ENCODE measurements at places on chromosomes 2 and 18.

- no peak for DNase-seq
Measured at GRCh38 chr2:119441376-119442225, 9.9 kb downstream of the TMEM37 start.

DNA sequence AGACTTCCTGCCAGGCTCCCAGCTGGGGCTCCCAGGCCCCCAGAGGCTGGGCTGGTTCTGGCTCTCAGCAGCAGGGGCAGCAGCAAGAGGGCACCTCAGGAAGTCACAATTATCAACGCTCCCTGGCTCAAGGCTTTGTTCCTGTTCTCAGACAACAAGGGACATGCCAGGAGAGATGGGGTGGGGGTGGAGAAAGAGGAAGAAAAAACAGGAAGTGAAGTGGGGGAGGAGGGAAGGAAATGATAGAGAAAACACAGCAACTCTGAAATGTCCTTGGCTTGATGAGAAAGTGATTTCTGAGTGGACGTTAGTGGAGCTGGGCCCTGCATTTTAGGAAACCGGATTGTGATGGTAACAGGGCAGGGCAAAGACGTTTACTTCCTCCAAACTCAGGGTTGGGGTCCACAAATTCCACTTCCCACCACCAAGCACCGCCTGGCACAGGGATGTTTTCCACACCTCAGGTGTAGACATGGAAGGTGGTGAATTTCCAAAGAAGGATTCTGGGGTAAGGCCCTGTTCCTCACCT lies 40.4 kb downstream of the CYRIA start:
- no peak for DNase-seq

- no peak for DNase-seq
Measured at GRCh38 chr2:232300894-232301387, 77.6 kb upstream of the ALPP start.

- DNase-seq: no peak
Measured at GRCh38 chr18:55779691-55780585, 191.9 kb upstream of the TCF4 start.

DNA sequence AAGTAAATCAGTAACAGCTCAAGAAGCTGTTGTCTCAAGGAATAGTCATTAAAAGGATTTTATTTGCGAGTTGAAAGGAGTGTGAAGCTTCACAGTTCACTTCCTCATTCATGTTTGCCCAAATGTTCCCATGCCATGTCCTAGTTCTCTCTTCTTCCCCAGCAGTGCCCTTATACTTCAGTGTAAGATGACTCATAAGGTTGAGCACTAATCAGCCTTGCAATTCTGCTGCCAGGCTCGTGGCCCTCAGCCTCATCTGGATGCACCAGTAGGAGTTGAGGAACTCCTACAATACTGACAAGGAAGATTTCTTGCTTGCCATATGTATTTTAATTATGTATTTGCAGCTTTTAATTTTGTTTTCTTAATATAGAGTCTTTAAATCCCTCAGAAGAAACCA lies 1980.4 kb downstream of the SUCLG1 start:
- no peak for DNase-seq

GRCh38 chr2:50364511-50364910 lies 667.4 kb downstream of the NRXN1 start:
- no peak for DNase-seq

DNA sequence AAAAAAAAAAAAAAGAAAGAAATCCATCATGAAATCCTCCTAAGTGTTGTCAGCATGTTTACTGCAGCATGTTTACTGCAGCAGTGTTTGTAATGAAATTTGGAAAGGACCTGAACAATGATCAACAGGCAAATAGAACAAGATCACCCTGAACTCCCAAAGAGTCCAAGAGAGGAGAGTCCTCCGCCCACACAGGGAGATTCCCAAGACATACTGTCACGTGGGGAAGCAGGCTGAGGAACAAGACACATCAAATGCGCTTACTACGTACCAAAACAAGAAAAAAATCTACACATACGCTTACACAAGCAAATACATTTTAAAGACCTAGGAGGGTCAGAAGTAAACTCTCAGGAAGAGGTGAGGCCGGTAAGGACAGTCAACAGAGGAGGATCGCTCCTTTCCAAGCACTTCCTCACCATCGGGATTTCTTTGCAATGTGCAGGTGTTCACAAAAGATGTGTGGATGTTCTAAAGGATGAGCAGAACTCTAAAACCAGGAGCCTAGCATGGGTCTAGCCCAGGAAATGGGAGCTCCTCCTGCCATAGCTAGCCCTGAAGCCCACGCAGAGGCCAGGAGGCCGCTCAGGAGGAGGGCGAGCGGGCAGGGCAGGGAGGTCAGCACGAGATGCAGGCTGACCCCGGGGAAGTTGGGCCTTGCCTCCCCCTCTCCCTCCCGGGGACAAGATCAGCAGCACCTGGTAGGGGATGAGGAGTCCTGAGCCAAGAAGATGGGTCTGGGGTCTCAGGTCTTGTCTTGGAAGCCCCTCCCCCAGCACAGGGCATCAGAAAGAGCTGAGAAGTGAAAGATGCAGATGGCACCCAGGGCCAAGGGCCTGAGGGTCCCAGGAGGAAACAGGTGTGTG lies 66.4 kb downstream of the ZNF516 start:
- DNase-seq: no peak

GRCh38 chr2:168118733-168119514 lies 128.5 kb downstream of the STK39 start:
- DNase-seq: no peak

- DNase-seq: no peak
Measured at GRCh38 chr2:37877457-37878315, 47.4 kb upstream of the RMDN2 start.

DNA sequence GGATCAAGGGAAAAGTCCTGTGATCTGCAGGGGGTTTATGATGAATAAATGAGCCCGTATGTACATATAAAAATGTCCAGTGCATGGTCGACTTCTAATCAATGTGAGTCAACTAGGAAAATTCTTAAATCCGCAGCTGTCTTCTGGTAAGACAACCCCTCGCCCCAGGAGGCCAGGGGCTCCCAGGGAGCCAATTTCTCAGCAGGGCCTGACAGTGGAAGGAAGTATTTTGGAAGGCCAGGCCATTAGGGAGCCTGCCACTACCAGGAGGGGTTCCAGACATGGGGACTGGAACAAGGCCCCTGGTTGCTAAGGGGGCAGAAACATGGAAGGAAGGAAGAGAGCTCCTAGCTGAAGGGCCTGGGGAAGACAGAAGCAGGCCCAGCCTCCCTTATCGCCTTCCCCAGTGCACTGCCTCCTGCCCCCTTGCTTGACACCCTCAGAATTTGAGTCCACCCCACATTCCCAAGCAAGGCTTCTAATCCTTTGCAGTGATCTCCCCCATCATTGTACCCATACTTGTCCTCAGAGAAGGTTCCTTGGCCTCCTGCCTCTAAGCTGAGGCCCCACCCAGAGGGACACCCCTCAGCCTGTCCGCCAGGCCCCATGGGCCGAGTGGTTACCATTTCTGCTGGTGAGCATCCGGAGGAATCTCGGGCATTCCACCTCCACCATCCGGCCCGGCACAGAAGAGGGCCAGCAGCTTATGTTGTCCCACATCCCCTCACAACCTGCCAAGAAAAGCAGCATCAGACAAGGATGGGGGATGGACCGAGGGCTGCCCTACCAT lies 45.9 kb downstream of the SCTR start:
- no peak for DNase-seq

DNA sequence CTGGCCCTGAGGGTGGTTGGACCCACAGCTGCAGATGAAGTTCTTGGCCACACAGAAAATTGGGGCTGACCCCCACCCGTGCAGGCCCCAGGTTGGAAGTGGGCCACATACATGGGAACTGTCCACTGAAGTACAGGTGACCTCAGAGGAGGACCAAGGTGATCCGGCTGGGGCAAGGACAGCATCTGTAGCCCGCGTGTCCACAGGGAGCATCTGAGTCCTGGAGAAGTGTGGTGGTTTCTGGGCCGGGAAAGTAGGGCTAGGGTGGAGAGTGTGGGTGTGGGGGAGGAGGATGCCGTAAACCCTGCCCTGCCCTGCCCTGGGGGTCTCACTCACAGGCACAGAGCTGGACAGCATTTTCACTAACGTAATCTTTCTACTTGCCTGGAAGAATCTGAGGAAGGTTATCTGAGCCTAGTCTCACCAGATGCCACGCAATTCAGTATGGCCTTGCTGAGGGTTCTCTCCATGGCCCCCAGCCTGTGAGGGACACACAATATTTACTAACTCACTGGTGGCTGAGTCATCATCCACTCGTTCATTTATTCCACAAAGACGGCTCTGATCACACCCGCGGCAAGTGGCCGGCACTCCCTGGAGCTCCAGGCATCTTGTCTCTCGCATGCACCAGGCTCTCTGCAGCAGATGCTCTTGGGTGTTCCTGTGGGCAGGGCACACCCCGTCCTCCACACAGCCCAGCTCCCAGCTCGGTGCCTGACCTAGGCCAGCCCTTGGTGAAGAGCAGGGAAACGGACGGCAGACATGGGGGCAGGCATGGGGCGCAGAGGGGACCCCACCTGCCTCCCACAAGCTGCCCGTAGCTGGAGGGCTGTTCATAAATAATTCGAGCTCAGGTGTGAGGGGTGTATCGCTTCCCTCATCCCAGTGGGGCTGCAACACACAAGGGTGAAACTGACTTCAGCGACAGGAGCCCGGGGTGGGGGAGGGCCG lies 51.2 kb downstream of the INHBB start:
- no peak for DNase-seq

- no peak for DNase-seq
Measured at GRCh38 chr18:79664525-79665125, 15.0 kb upstream of the CTDP1 start.

DNA sequence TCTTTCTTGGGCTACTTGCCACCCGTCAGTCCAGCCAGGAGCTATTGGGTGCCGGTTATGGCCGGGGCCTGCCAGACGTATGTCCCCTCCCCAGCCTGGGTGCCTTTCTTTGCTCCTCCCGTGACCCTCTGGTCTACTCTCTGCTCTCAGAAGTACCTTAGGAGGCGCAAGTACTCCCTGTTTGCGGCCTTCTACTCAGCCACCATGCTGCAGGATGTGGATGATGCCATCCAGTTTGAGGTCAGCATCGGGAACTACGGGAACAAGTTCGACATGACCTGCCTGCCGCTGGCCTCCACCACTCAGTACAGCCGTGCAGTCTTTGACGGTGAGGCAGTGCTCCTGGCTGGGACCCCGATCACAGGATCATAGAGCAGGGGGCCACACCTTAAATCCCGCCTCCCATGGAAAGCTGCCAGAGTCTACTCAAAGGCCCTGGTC lies 99.5 kb downstream of the DYSF start:
- no peak for DNase-seq

- no peak for DNase-seq
Measured at GRCh38 chr2:48779019-48779716, 23.6 kb upstream of the LHCGR start.

- no peak for DNase-seq
Measured at GRCh38 chr2:110740747-110741349, 8.5 kb downstream of the ACOXL start.

DNA sequence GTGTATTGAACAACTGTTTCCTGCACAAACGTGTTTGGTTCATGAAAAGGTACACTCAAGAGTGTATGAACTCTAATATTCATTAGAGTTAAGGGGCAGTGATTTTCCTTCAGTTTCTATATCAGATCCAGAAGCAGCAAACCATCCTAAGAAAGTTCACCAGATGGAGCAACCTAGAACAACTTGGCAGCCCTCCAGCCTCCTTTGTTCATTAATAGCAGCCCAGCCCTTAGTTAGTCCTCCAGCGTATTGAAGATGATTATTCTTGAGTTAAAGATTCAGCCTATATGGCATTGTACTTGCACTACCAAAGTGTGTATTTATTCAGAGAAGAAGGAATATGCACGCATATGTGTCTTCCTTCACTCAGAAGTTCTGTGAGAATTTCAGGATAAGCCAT lies 365.5 kb downstream of the SETBP1 start:
- no peak for DNase-seq

- DNase-seq: no peak
Measured at GRCh38 chr2:170360546-170361089, 182.7 kb downstream of the MYO3B start.

- DNase-seq: no peak
Measured at GRCh38 chr2:170806548-170806947, 10.1 kb upstream of the GAD1 start.

- no peak for DNase-seq
Measured at GRCh38 chr18:47283476-47283875, 32.0 kb upstream of the SKOR2 start.

- peak; percentile 40 for DNase-seq
Measured at GRCh38 chr2:88187038-88187676, 17.0 kb downstream of the THNSL2 start.

DNA sequence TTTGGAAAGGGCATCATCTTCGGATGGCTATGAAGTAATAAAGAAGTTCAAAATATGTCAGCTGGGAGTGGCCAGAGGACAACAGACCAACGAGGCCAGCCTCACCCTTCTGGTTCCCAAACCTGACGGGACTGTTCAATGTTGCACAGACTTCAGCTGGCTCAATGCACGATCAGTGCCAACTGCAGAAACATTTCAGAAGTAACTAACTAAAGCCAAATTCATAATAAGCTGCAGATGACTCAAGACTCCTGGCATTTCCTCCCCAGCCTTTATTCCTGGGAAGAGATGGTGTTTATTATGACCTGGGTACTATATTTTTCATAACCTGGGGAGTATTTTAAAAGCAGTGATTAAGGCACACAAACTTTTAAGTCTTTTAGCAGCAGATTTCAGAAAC lies 3.8 kb upstream of the ATP6V1C2 start:
- DNase-seq: no peak

DNA sequence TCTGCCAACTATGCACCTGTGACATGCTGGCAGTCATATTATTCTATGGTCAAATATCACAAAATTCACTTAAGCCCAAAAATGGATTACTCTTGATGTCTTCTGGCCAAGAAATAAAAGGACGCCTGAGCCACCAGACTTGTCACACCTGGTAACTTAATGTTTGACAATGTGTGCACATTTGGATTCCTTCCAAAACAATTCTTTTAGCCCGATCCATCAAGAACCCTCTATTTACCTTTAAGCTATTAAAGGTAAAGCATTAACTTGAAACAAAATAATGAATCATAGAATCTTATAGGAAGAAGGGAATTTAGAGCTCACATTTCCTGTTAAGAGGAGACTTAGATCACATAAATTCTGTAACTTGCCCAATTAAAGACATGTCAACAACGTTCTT lies 46.5 kb upstream of the NFU1 start:
- DNase-seq: no peak

GRCh38 chr18:70377317-70377799 lies 88.5 kb downstream of the SOCS6 start:
- no peak for DNase-seq

- no peak for DNase-seq
Measured at GRCh38 chr2:176508984-176509740, 239.9 kb downstream of the MTX2 start.

DNA sequence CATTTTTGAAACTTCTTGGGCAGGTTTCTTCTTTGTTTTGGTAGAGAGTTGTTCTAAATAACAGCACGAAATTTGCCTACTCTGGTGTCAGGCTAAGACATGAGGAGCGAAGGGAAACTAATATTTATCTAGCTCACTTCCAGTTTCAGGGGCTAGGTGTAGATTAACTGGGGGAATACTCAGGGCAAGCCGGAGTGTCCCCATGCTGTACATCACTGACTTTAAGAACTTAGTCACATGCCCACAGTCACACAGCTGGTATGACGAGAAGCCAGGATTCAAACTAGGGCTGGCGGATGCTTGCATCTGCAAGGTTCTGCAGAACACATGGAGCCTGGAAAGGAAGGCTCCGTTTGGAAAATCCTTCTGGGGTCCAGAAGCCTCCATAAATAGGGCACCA lies 133.3 kb downstream of the ALPK2 start:
- DNase-seq: no peak

- DNase-seq: no peak
Measured at GRCh38 chr2:37570773-37571586, 100.5 kb downstream of the CDC42EP3 start.

Data from D721Med (cell line).